ENCODE measurements at places on chromosomes 4 and X.

DNA sequence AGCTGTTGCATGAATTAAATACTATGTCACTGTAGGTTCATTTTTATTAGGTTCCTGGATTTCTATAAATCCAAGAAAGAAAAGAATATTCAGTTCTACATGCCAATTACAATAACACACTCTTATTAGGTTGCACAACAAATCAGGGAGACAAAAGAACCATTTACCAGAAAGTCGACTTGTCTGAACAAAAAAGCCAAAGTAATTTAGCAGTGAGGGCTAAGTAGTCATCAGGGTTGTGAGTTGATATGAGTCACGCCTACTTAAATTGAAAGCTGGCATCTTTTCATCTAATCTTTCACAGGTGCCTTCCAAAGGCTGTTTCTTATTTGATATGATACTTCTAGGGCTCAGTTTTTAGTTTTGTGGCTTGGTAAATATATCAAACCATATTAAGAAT lies 25.4 kb upstream of the GNRHR start:
- no peak for DNase-seq

DNA sequence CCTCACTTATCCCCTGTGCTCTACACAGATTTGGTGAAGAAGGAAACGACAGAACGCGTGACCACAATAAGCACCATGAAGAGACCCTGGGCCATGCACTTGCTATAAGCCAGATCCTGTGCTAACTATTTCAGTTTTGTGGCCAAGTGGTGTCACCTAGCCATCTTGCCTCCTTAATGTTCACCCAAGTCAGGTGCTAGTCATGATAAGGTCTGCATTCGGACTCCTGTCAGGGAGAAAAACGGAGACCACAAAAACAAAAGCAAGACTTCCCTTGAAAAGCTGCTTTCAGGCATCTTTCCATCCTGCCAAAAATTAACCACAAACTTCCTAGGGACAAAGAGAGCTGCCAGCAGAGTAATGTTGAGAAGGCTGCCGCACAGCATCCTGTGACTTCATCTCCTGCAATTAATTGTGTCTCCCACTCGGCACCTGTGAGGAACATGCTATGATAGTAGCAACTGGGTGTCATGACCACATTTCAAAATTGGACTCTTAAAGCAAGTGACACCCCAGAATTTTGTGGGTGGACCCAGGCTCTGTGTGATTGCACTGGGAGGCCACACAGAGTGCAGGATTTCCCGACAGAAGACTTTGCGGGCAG lies 8.8 kb upstream of the IDS start:
- no peak for DNase-seq

GRCh38 chrX:69503782-69504625 lies at the start of gene NALF2:
Gene NALF2, plus strand, starts transcription at chrX:69504326. Its CDS starts 957 bp downstream, at chrX:69505283.
- DNase-seq, result no peak

GRCh38 chrX:140572724-140573123 lies 67.9 kb upstream of the SOX3 start:
- DNase-seq, result no peak

DNA sequence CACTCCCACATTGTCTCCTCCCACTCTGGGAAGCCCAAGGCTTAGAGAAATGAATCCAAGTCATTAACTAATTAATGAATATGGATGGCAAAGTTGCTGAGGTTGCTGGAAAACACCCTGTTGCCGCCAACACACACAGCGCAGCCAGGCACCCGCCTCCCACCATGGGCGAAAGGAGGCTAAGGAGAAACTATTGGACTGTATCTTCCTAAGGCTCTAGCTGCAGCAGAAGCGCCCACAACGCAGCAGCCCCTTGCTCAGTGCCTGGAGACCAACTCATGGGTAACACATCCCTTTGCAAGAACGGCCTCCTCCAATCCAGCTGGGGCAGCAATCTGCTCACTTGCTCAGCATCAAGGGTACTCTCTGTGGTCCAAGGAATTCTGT lies 34.2 kb downstream of the TSC22D3 start:
- no peak for DNase-seq

DNA sequence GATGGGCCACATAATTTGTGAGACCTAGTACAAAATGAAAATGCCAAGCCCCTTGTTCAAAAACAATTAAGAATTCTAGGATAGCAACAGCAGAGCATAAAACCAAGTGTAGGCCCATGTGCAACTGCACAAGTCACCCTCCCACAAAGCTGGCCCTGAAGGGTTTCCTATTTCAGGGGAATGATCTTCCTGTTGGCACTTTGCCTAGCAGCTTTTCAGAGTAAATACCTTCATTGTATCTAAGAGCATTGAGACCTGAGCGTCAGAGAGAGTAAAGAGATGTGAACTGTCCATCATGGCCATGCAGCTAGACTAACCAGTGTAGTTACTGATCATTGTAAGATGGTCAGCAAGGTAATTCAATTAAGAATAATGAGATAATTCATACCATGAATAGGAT lies 113.6 kb downstream of the CNKSR2 start:
- DNase-seq, result no peak

DNA sequence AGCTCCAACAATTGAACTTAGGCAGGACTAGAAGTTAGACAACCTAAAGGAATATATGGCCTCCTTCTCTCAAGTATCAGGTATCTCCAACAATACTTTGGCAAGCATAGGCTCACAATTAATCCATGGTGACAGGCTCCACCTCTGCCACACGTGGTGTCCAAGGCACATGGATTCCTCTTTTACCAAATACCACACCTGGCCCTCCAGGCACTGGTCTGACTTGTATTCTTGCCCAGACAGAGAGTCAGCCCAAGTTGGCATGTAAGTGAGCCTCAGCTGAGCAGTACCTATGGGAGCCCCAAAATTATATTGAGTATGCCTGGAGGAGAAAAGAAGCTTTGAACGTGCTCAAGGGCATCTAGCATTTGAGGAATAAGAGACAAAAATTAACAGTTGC lies 19.6 kb downstream of the SRPX2 start:
- no peak for DNase-seq

DNA sequence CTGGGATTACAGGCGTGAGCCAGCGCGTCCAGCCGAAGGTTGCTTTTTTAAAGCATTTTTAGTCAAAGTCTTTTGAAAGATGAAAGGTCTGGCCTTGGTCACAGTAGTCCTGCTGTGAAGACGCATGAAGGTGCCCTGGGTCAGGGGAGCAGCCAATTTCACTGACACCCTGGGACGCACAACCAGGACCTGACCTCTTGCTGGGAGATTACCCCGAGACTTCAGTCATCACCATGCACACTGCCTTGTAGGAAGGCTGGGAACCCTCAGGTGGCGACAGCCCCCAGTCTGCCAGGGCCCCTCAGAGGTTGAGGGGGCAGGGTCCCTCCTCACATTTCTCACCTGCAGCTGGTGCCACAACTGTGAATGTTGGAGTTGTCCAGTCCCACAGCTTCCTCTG lies 53.2 kb downstream of the CPLX1 start:
- DNase-seq, result no peak

DNA sequence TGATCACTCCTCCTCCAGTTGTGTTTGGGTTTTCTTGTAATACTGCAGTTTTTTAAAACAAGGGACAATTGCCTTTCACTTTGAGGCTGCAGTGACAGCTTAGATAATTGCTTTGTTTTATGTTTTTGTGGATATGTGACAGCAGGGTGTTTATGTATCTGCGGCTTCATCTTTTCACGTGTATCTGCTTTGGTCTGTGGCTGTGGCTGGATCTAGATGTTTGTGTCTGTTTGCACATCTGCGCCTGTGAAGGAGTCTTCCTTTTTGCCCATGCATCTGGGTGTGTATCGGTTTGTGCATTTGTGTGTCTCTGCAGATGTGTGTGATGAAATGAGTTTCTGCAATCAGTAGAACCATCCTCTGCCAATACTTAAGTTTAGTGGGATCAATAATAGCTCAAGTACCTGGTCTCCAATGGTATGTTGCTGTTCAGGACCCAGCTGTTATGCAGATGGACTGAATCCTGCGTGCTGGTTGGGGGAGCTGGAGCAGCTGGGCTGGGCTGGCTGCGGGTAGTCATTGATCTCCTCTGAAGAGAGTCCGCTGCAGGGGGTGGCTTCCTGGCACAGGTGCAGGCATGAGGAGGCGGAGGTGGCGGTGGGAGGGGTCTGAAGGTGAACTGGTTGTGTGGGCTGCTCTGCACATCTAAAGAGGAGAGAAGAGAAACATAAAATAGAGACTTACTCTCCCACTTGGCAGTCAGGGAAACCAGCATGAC lies 390.3 kb downstream of the SH2D1A start:
- no peak for DNase-seq

DNA sequence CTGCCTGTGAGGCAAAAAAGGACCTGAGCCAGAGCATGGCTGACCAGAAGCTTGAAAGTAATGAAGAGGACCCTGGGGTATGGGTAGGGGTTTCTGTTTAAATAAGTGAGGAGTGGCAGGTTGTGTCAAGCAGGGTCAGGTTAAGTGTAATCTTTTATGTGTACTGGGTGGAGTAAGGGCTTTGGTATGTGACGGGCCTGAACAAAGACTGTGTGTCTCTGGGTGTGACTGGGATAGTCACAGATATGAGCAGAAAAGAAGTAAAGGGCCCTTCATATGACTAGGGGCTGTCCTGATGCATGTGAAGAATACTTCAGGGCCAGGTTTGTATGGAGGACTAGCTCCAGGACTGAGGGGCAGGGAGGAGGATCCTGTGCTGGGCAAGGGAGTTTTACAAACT lies 82.4 kb downstream of the ITIH6 start:
- DNase-seq, result no peak

- DNase-seq, result no peak
These were observed 20.3 kb downstream of the DNAAF6 start for GRCh38 chrX:107226757-107227156.

GRCh38 chr4:141216002-141216761 lies 4.5 kb upstream of the ZNF330 start:
- DNase-seq, result no peak

DNA sequence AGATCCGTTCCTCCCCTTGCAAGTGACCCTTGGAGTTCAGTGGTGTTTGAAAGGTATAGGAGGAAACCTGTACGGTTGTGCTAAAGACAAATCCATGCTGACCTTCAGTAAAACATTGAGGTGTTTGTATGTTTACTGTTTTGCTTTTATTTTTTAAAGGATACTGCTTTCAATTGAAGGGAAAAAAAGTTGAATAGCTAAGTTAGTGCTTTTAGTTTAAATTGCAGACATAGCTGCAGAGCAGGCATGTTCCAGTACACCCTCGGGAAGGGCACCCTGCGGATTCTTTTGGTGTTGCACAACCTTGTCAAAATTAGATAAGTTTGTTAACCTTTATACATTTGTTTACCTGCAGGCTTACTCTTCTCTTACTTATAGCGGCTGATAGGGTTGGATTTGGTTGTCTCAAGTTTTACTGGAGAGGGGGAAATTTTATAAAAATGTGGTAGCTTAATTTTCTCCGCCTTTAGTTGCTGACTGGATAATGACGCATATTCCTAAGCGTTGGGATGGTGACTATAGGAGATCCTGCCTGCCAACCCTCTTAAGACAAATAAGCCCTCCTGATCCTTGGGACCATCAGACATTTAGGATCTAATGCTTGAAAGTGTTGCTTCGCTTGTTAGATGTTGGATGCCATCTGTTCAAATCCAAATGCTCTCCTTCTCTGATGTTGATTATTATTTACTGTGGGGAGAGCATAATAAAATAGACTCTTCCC lies 2.0 kb downstream of the RAPGEF2 start:
- no peak for DNase-seq

DNA sequence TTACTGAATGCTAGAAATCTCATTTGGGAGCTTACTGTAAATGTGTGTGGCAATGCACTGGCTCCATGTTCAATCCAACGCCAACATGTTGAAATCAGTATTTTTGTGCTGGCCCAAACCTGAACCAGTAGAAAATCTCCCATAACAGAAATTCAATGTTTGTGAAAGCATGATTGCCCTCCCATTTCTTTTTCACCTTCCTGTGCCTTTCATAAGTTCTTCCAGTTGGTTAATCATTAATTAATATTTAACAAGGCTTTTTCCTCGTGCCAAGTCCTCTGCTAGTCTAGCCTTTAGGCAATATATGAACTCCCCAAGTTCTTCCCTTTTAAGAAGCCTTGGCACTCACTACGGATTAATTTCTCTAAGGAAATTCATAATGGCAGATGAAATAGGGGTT lies 1.3 kb upstream of the PLS3 start:
- no peak for DNase-seq

DNA sequence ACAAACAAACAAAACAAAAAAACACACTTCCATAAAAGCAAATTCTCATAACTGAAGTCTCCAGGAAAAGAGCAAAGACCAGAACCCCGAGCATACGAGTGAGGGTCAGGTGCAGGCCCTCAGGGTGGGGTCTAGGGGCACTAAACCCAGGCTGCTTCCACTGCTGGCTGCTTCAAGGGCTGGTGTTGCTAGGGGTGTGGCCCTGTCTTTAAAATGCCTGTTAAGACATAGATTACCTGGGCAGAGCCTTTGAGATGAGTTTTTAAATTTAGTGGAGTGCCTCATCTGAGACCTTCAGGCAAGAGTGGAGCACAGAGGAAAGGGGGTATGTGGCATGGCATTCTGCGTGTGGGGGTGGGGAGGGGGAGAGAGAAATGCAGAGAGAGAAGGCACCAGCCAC lies 87.0 kb downstream of the FHDC1 start:
- DNase-seq, result no peak

- DNase-seq, result no peak
These were observed 1.1 kb downstream of the NUDT9 start for GRCh38 chr4:87423317-87424098.

DNA sequence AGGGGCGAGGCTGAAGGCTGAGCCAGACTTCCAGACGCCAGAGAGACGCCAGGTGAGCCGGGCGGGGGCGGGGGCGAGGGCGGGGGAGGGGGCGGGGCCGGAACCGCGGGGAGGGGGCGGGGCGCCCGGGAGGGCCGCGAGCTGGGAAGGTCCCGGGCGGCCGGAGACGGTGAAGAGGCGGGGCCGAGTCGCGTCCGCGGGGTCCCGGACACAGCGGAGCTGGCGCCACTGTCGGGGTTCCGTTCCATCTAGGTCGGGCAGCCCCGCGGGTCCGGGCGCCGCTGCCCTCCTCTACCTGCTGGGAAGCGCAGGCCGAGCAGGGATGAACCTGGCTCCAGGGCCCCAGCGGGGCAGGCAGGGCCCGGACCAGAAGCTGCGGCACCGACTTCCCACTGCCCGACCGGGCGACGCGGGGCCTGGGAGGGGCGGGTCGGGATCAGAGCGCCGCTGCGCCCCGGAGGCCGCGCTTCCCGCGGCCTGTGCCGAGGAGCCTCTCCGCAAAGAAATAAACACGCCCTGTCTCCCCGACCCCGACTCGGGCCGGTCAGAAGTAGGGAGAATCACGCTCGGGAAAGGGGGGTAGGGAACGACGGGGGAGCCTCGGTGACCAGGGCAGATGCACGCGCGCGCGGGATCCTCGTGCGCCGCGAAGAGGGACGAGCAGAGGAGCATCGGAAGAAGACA lies 10.6 kb downstream of the HMX1 start:
- no peak for DNase-seq

DNA sequence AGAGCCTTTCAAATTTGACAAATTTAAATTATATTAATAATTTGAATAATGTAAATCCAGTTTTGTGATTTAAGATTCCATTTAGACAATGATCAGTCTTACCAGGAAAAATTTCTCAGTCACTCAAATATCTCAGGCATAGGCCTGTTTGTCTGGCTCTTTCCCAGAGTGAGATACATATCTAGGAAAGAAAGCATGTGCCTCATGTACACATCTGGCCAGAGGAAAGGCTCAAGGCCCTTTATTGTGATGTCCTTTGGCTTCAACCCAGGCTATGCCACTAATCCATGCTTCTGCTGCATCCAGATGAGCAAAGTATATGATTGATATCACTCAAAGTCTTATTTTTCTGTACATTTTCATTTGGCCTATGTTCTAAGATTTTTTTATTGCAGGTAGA lies 473.3 kb upstream of the ADGRL3 start:
- DNase-seq, result no peak

Data from type B pancreatic cell (in vitro differentiated cells).